ENCODE measurements at places on chromosomes 16 and 17.
A peak's percentile ranks its signal among the peaks of the same experiment; 100 is the strongest.

GRCh38 chr16:9268446-9268845 lies 177.0 kb downstream of the HAPSTR1 start:
- DNase-seq, result no peak

DNA sequence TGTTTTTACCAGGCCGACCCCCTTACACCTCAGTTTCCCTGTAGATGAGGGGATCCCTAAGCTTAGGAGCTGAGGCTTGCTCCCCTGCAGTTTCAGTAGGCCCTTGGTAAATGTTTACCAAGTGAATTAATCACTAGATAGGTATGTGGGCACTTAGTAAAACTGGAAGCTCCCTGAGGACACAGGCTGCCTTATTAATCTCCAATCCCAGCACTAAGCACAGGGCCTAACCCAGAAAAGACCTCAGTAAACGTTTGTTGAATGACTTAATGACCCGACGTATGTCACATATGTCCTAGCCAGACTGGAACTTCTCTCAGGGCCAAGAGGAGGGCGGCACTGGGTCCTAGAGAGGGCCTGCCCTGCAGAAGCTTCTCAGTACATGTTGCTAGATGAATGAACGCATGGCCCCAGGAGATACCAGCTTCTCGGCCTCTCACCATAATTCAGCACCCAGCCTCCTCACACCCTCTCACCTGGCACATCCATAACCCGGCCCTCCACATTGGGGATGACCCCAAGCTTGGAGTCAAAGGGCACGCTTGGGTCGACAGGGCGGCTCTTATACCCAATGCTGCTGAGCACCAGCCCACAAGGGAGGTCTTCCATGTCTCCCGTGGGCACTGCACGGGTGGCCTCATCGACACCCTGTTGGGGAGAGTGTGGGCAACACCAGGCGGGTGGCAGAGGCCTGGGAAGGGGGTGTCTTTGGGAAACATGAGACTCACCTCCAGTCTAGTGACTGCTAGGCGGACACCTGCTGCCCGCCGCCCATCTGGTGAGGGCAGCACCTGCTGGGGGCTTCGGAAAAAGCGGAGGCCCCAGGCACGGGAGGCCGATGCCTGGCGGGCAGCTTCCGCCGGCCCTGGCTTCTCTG lies 4.0 kb upstream of the GRIN2C start:
- DNase-seq, result no peak

DNA sequence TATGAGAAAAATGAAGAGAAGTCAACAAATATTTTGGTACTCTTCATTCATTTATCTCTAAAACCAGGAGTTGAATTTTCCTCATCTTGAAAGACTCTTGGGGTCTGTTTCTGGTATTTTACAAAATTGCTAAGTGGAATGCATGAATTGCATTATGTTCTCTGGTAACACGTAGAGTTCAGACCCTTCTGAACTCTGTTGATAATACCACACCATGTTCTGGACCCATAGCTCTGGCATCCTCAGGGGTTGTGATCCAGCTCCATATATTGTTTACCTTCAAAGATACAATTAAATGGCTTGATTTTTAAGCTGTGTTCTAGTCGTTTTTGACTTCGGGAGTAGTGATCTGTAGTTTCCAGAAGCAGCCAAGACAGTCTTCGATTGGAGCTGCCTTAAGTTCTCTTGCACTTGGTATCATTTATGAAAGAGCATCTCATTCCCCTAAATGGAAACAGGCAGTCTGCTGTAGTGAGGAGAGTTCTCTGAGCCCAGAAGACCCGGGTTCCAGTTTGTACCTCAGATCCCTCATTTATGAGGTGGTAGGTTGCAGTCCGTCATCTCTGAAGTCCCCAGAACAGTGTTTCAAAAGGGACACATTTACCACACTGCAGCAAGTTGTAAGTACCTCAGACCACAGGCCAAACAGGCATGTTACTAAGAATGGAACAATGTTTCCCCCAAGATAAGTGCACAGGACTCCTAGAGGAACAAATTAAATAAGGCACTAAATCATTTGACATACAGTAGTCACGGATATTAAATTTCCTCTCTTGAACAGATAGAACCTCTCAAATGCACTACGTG lies 9.6 kb downstream of the PSMD7 start:
- no peak for DNase-seq

GRCh38 chr16:52572656-52573055 lies 25.7 kb upstream of the TOX3 start:
- no peak for DNase-seq

GRCh38 chr17:71801301-71801700 lies 319.5 kb upstream of the SOX9 start:
- DNase-seq, result no peak

- DNase-seq, result no peak
Measured at GRCh38 chr16:66370786-66371684, 4.5 kb downstream of the CDH5 start.

- no peak for DNase-seq
Measured at GRCh38 chr16:85498607-85499006, 114.5 kb upstream of the GSE1 start.

DNA sequence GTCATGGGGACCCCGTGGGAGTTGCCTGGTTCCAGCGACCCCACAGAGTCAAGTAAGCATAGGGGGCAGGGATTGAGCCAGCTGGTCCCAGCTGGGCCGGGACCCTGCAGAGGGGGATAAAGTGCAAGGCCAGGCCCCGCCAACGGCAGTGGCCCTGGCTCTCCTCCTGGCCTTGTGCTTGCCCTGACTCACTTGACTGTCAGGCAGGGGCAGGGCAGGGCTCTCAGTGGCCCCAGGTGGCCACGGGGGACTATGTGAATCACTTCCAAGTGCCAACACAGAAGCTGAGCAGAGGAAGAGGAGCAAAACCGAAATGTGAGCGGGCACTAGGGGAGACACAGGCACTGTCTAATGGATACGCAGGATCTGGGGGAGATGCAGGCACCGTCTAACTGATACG lies 21.6 kb upstream of the NCBP3 start:
- DNase-seq, result no peak

- no peak for DNase-seq
Measured at GRCh38 chr16:50306287-50306686, 39.9 kb downstream of the ADCY7 start.

DNA sequence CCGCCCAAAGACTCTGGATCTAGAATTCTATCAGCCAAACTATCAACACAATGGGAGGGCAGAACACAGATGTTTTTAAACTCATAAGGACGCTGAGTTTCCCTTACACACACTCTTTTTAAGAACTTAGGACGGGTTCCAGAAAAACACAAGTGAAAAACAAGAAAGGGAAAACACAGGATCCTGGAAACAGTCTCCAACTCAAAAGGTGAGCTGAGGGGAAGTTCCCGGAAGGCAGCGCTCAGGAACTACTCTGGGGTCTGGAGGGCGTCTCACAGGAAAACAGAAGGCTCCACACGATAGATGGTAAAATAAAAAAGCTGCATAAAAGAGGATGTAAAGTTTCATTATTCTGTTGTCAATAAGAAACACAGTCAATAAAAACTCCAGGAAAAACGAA lies 80.2 kb upstream of the DOC2B start:
- no peak for DNase-seq

- no peak for DNase-seq
Measured at GRCh38 chr17:55168958-55169687, 95.6 kb upstream of the HLF start.

DNA sequence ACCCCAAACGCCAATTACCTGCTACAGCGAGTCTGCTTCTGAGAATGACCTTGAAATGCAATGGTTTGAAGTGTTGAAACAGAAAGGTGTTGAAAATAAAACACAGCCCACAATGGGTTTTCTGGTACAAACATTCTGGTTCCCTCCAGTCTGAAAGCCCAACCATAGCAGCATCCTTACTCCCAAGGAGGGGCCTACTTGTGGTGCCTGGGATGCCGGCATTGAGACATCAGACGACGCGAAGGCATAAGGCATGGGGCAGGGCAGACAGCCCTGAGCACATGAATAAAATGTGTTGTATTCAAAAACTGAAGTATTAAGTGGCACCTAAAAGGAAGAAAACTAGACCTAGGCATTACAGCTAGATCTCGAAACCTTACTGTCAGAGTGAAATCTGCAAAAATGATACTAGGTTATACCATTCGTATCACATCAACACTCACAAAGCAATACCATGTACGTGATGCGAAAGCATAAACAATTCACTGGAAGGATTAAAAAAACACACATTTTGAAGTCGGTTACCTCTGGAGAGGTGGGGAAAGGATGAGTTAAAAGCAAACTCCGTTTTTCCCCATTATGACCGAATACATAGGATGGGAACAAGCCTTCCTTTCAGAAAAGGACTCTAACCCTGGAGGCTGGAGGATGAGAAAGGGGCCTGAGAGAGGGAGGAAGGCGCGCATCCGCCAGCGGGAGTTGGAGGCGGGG lies 702 bp downstream of the NUDT21 start:
- no peak for DNase-seq

- DNase-seq, result no peak
Measured at GRCh38 chr17:9240659-9241370, 219.5 kb downstream of the NTN1 start.

DNA sequence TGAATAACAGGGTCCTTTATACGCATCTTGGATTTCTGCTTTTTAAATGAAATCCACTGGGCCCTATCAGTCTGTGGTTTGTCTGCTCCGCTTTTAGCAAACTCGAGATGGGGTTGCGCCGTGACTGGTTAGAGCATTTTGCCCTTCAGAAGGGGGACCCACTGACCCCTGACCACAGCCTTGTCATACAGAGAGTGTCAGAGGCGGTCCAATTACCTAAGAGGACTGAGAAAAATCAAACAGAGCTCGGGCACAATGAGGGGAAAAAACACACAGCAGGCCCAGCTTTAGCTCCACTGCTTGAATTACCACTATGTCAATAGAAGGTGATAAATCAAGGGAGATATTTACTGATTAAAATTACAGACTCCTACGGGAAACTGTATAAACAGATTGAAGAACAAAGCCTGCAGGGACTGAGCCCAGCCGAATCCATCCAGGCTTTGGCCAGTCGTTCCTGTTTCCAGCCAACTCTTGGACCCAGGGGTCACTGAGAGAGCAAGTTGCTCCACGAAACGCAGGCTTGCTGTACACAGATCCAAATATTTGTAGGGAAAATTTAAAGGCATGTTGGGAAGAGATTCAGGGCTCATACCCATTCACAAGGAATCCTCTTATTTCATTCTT lies 131.9 kb upstream of the ZFHX3 start:
- no peak for DNase-seq

GRCh38 chr17:2710803-2711607 lies 559 bp downstream of the CLUH start:
- DNase-seq, result no peak

DNA sequence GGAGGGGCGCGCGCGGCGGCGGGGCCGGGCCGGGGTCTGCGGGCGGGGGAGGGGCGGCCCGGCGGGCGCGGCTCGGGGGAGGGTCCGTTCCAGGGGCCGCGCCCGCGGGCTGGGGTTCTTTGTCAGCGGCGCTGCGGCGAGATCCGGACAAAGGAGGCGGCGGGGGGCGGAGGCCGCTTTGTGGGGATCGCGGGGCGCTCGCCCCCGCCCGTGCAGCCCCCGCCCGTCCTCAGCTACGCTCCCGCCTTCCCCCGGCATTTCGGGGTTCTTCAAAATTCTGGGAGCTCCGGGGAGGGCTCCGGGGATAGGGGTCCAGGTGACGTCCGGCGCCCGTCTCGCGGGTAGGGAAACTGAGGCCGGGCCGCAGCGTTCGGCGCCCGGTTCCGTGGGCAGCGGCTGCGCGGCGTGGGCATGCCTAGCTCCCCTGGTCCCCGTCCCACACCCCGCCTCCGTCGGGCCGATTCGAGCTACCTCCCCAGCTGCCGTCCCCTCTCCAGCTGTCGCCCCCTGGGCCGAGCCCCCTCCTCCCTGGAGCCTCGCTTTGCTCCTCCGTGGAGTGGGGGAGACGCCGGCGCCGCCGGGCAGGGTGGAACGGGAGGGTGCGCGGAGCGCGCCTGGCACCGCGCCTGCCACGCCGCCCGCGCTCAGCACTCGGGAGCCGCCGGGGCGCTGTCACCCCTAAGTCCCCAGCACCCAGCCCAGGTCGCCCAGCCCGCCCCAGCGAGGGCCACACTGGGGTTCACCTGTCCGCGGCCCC lies 546 bp downstream of the SNN start:
- no peak for DNase-seq

- no peak for DNase-seq
Measured at GRCh38 chr17:75995385-75995925, 5.2 kb upstream of the CDK3 start.

DNA sequence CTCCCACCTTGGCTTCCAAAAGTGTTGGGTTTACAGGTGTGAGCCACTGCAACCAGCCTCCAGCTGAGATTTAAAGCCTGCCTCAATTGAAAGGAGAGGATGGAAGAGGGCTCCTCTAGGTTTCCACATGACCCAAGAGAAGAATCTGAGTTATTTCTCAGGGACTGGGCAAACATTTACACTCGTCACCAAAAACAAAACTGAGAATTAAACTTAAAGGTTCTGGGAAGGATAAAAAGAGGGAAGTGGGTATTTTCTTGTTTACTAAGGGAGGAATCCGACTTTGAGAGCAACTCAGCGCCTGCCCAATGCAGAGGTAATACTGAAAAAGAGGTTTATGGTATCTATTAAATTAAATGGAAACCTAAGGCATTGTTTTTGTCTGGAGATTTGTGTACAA lies 13.3 kb downstream of the HOXB1 start:
- no peak for DNase-seq

DNA sequence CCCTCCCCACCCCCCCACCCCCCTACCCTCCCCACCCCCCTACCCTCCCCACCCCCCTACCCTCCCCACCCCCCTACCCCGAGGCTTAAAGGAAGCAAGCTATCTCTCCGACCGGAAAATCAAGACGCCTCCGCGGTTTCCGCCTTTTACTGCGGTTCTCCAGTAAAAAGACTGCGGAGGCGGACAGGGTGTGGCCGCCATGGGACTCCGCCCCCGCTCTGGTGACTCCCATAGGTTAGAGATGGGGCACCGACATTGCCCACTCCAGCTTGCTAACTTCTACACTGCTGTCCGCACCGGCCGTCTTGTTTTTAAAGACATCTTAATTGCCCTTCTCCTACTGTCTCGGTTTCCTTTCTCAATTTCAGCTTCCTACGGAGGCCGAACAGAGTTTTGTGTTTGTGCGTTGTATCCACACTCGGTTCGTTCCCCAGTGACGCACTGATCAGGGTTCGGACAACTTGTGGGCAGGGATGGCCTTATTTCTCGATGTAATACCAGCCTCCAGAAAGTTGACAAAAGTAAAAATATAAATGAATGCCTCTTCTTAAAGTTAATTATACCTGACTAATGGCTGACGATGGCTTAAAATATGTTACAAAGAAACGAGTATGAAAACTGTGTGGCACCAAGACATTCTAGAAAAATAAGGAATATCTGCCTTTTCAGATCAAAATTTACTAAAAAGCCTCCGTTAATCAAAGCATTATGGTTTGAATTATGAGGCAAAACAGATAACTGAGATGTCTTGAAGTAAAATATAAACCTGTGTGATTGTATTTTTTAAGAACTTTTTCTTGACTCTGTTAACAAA lies 1.1 kb upstream of the ZNF200 start:
- no peak for DNase-seq

DNA sequence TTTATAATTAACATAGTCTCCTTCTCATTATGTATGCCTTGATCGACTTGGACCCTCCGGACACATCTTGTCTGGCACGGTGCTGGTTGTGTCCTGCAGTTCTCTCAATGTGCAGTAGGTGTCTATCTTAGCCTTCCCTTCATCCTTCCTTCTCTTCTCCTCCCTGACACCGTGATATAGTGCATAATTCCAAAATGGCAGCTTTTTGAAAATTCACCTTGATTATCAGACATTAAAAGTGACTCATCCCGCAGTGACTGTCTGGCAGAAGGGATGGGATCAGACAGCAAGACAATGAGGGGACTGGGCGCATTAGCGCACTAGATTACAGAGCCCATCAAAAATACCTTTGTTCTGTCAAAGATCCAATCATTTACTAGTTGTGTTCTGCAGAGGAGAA lies 70.0 kb upstream of the PMFBP1 start:
- peak; percentile 23 for DNase-seq
